ENCODE measurements at places on chromosomes 5 and 9.
A peak's percentile ranks its signal among the peaks of the same experiment; 100 is the strongest.

DNA sequence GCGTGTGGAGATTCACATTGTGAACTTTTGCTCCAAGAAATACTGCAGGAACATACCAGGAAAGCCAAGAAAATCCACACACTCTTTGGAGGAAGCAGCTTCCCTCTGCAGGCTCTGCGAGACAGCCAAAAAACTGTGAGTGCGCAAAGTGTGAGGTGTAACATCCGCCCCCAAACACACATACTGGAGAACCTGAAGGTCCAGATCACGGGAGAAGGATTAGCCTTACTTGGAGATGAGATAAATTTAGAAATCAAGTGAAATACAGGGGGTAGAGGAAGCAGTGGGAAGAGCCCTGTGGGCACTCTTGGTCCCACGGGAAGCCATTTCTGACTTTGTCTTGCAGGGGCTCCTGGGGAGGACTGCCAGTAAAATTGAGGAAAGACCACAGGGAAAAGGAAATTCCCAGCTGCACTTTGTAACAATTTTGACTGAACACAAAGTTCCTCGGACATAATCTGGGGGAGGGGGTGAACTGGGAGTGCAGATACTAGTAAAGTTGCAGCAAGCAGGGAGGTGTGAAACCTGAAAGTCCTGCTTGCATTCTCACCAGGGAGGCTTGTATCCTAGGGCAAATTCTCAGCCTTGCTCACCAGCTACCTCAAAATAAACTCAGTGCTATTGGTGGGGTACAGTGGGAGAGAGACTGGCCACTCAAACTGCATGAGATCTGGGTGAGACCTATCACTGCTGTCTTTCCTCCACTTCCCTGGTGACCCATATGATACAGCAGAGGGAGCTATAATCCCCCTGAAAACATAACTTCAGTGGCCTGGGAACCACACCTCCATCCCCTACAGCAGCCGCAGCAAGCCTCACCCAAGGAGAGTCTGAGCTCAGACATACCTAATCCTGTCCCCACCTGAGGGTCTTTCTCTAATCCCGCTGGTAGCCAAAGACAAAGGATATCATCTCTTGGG is 109.1 kb downstream of the ALDH1A1 start:
- no peak for DNase-seq

GRCh38 chr9:36207546-36208012 is 16.9 kb downstream of the CLTA start:
- no peak for DNase-seq

GRCh38 chr5:134769206-134769605 is 10.6 kb downstream of the DDX46 start:
- DNase-seq, result no peak

DNA sequence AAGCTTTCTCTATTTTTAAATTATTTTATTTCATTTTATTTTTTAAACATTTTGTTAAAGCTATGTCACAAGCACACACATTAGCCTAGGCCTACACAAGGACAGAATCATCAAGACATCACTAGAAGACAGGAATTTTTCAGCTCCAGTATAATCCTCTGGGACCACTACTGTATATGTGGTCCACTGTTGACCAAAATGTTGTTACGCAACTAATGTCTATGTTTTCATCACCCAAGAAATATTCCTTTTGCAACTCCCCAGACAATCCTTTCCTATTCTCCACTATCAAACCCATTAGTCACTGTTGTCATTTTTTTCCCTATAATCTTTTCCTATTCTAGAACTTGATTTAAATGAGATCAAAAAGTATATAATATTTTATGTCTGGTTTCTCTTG is 2371.7 kb upstream of the C9orf72 start:
- no peak for DNase-seq

DNA sequence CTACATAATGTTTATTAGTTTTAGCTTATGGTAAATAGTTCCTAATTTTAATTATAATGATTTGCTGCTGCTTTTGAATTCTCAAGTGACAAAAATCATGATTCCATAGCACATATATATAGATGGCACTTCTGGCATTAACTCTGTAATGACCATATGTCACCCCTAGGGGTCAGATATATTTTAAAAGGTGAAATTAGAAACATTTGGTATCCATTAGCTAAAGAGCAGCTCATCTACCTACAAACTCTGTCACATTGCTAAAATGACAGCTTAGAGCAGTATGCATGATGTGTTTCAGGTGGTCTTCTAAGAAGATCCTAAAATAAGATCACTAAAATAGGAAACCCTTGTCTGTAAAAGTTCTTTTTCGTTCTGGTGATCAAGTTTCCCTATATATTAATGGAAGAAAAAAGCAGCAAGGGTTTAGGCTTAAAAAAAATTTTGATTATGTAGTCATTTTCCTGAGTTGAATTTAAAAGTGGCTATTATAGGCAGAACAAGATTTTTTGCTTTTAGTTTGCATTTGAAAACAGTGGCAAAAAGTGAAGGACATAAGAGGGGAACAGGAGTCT is 157.7 kb upstream of the POU5F2 start:
- DNase-seq, result no peak

DNA sequence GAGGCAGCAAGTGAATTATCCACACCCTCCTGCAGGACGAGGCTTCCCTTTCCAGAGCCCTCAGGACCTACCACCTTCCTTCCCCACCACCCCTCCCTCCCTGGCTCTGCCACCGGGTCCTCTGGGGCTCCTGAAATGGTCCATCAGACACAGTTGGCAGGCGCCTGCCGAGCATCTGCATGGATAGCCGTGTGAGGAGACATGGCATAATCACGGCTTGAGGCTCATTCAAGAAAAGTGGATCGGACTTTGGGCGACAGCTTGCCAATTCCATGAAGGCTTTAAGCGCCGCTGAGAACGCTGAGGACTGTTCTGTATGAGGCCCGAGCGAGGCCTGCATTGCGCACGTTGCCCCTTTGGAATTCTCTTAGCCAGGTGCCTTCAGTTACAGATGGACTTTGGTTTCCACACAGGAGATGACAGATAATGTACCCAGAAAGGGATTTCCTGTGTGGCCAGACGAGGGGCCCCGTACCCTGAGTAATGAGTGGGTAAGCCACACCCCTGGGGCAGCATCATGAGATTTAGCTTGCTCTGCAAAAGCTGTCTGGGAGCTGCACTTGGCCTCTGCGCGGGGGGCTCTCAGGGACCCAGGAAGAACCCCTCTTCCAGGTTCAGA is 179.8 kb downstream of the OLFM1 start:
- DNase-seq, result no peak

- no peak for DNase-seq
These were observed 8.7 kb upstream of the ST6GALNAC6 start for GRCh38 chr9:127907867-127908659.

DNA sequence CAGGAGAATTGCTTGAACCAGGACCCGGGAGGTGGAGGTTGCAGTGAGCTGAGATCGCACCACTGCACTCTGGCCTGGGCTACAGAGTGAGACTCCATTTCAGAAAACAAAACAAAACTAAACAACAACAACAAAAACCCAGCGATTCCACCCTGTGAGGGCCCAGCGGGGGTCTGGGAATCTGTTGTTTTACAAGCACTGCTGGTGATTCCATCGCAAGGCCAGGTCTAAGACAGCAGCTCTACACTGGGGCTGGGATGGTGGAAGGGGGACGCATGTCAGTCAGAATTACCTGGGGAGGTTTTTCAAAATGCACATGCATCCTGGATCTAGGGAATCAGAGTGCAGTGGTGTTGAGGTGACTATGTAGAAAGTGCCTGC is 90.9 kb downstream of the ANKRD55 start:
- no peak for DNase-seq

DNA sequence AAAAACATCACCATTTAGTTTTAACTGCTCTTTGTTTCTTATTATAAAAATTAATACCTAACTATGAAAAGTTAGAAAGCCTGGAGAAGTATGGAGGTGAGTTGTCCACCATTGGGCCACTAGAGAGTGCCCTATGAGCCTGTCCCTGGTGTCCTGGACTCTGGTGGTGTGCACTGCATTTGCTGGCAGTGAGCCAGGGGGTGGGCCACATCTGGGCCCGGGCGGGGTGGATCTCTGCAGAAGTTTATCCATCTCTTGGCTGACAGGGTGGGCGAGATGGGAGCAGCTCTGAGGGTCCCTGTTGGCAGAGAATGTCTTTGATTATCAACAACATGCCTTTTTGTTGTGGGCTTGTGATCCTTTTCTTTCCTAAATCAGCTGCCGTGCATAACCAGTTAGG is 8.2 kb downstream of the TENT4A start:
- no peak for DNase-seq

DNA sequence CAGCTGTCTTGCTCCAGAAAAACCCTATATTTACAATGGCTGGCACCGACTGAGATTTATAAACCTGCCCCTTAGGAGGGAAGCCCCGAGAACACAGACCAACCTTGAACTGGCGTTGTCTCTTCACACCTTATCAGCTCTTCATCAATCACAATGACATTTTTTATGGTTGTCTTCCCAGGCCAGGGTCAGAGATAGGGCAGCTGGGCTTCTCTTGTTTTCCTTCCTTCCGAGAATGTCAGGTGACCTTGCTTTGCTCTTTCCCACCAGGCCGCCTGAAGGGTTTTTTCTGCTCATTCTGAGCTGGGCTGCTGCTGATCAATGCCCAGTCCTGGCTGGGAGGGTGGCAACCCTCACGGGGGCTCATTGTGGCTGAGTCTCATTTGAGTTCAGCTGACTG is 619.1 kb downstream of the CCDC171 start:
- DNase-seq, result no peak

- no peak for DNase-seq
These were observed 33.0 kb upstream of the CEP120 start for GRCh38 chr5:123456242-123456641.

- no peak for DNase-seq
These were observed 8.2 kb downstream of the CTSL start for GRCh38 chr9:87734106-87734505.

GRCh38 chr5:141757402-141757801 is 75.4 kb upstream of the ARAP3 start:
- no peak for DNase-seq

DNA sequence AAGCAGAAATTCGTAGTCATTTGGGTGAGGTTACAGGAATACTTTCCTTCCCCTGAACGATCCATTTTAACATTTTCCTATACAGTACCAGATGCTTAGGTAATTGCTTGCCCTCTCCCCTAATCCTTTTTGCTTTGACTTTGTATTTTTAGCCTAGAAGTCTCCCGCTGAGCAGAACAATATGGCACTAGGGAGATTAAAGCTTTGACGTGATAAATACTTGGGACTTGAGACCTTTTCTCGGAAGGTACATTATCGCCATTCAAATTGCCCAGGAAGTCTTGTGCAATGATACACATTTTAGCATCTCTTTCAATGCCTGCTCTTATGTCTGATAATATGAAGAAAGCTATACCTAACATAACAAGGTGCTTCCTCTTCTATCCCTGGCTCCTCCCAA is 22.9 kb upstream of the SPATA31C2 start:
- no peak for DNase-seq

- no peak for DNase-seq
These were observed 592.2 kb downstream of the ANXA1 start for GRCh38 chr9:73743826-73744225.

GRCh38 chr5:158591301-158591863 is 508.3 kb downstream of the EBF1 start:
- no peak for DNase-seq

GRCh38 chr9:79053598-79053997 is 518.2 kb upstream of the TLE4 start:
- no peak for DNase-seq

- DNase-seq, result no peak
These were observed 634.8 kb upstream of the FAM174A start for GRCh38 chr5:99900302-99900852.

DNA sequence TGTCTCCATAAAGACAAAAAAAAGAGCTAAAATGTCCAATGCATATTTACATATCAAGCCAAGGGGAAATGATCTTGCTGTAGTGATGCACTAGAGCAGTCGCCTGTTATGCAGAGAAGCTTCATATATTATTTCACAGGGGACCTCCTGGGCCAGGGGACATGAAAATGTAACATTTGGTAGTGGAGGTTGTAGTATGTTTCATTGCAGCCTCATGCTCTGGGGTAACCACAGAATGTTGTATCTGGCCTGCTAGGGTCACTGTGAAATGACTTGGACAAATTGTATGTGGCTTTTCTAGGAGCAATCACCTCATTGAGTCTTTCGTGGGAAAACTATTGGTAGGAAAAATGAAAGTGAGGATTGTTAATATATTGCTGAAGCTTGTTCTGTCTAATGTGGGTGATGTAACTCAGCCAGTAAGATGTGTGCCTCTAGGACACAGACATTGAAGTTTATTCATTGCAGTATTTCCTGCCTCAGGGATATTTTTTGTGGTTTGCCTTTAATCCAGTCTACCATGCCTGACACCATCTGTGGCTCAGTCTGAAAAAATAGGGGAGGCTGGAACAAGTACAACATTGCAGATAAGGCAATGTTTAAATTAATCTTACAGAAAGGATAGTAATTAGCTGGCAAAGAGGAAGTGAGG is 430.8 kb upstream of the TNC start:
- no peak for DNase-seq

DNA sequence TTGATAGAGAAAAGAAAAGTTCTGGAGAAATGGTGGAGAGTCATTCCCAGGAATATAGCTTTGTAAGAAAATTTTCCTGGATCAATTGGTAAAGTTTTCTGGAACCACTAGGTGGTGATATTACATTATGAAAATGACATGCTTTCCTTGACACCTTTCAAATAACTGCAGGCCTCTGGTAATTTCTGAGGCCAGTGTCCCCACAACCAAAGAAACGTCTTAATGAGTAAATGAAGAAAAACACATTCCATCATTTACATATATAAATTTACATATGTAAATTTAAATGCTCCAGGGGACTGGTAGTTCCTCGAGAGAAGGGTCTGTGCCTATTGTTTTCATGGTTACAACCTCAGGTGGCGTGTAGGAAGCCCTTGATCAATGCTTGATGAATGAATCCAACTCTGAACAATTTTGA is 17.2 kb upstream of the RGS3 start:
- peak; percentile 5 for DNase-seq

- no peak for DNase-seq
These were observed 9.6 kb upstream of the KIF27 start for GRCh38 chr9:83930881-83931280.

DNA sequence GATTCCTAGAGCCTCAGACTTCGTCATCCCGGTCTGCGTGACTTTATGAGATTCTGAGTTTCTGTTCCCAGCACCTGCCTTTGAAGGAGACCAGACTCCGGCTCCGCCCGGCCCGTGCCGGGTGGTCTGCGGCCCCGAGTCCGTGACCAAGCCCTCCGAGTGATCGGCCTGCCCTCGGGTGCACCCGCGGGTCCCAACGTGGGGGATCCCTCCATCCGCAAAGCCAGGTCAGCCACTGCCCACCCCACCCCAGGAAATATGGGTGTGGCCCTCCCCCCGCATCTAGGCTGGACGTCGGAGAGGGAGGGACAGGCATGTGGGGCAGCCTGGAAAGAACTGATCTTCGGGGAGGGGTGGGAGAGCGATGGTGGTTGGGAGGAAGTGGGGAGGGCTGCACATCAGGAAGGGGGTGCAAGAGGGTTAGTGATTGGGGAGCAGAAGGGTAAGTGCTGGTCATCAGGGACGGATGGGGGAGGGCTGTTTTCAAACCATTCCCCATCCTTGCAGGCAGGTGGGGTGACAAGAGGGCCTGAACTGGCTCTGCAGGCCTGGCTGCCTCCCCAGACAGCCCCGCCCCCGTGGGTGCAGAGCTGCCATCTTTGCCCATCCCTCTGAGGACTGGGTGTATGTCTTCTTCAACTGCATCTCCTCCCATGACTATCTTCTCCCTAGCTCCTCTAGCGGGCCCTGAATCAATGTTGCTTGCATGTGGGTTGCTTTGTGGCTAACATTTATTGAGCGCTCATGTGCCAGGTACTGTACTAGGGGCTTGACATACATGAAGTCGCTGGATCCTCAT is 747 bp downstream of the LRSAM1 start:
- DNase-seq, result no peak

- DNase-seq, result no peak
These were observed 312.2 kb downstream of the SPOCK1 start for GRCh38 chr5:137186759-137187461.

All from stimulated activated CD4-positive, alpha-beta T cell treated with anti-CD3 and anti-CD28 coated beads, Interleukin-2, amount 100 ng/mL, for 48 hours (primary cell).